ENCODE measurements at places on chromosomes 11 and 22.

GRCh38 chr22:26554956-26555355 lies 35.0 kb downstream of the TPST2 start:
- no peaks in the 10 kb centered on the region for H3K27me3 ChIP-seq
- DNase-seq: no peak
- H3K4me1 ChIP-seq: peaks cover 68% of the 10 kb centered on the region
- no peaks in the 10 kb centered on the region for H3K36me3 ChIP-seq

DNA sequence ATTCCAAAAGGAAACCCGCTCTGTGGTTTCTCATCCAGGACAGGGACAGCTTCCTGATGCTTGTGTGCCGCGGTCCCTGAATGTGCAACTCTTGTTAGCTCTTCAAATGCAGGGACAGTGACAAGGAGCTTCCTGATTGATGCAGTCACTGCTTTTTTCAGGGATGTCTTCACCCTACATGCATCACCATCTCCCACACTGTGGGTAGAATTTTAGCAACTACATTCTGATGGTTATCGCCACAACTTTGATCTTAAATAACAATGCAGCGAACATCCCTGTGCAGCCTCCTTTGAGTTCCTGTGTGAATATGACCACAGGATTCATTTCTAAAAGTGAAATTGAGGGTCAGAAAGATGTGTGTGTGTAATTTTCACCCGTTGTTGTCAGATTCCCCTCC lies 115.0 kb downstream of the GGTLC2 start:
- H3K36me3 ChIP-seq: no peaks in the 10 kb centered on the region
- no peak for DNase-seq
- no peak overlapping the region for H3K27ac ChIP-seq
- H3K4me3 ChIP-seq: no peak overlapping the region

DNA sequence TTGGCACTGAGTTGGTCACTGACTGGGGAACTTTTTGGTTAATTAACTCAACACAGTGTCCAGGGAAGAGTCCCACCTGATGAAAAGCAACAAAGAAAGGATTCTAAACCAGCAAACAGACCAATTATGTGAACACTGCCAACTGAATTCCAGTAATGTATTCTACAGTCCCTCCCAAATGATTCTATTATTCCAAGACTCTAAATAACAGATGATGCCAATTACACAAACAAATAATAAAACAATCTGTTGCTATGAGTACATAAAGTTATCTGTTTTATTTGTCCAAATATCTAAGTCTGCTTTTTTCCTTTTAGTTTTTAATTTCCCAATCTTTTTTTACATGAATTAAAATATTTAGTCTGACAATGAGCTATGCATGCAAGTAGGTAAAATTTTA lies 98.3 kb upstream of the TP53AIP1 start:
- H3K27me3 ChIP-seq: no peaks in the 10 kb centered on the region
- no peaks in the 10 kb centered on the region for H3K36me3 ChIP-seq
- no peaks in the 10 kb centered on the region for H3K4me1 ChIP-seq
- DNase-seq: no peak

DNA sequence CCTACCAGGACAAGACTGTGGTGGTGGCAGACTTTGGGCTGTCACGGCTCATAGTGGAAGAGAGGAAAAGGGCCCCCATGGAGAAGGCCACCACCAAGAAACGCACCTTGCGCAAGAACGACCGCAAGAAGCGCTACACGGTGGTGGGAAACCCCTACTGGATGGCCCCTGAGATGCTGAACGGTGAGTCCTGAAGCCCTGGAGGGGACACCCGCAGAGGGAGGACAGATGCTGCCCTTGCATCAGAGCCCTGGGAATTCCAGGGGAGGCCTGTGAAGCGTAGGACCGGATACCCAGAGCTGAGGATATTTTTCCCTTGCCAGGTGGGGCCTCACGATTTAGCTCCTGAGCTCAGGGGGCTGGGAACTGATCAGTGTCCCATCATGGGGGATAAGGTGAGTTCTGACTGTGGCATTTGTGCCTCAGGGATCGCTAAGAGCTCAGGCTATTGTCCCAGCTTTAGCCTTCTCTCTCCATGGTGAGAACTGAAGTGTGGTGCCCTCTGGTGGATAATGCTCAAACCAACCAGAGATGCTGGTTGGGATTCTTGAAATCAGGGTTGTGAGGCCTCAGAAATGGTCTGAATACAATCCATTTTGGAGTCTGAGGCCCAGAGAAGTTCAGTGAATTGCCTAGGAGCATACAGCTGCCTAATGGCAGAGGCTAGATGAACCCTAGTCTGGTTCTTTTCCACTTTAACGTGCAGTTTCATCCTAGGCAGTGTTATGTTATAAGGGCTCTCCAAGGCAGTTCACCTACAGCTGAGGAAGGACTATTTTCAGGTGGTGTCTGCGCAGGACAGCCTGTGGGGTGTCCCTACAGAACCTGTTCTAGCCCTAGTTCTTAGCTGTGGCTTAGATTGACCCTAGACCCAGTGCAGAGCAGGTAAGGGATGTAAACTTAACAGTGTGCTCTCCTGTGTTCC lies 19.5 kb downstream of the PIK3IP1 start:
- H3K4me1 ChIP-seq: no peaks in the 10 kb centered on the region
- no peak overlapping the region for H3K27ac ChIP-seq
- H3K36me3 ChIP-seq: peaks cover 25% of the 10 kb centered on the region
- H3K27me3 ChIP-seq: no peaks in the 10 kb centered on the region

DNA sequence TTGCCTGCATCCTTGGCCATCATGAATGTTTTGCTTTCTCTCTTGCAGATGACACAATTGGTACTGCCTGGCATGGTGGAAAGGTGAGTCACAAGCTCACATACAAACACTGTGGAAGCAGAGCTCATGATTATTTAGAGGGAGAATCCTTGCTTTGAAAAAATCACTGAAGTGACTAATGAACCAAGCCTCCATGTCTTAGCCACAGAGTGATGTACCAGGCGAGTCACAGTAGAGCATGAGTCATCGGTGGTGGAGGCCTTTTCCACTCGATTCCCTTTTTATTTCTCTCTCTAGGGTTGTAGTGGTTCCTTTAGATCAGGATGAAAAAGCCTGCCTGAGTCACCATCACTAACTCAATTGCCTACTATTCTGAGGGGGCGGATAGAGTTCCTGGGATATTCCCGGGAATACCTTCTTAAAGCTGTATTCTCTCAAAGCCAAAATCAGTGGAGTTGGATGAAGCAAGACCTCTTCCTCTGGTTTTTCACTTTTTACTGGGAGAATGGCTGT lies 49.6 kb upstream of the ALKBH3 start:
- peaks cover 43% of the 10 kb centered on the region for H3K4me1 ChIP-seq
- H3K27ac ChIP-seq: peak overlapping the region; percentile 65
- no peaks in the 10 kb centered on the region for H3K27me3 ChIP-seq
- no peaks in the 10 kb centered on the region for H3K36me3 ChIP-seq
- H3K4me3 ChIP-seq: no peak overlapping the region

- no peak within 1 kb of the TSS for H3K4me3 ChIP-seq
- H3K27me3 ChIP-seq: peaks cover 6% of the 10 kb centered on the region
- H3K27ac ChIP-seq: no peak within 1 kb of the TSS
Measured at GRCh38 chr11:92969634-92970347, at the start of gene MTNR1B. Gene MTNR1B (plus strand): TSS chr11:92969651. CDS start chr11:92969726, 75 bp downstream.

GRCh38 chr11:19433367-19433766 lies 192.6 kb upstream of the E2F8 start:
- H3K4me1 ChIP-seq: no peaks in the 10 kb centered on the region
- no peaks in the 10 kb centered on the region for H3K27me3 ChIP-seq
- no peak for DNase-seq

DNA sequence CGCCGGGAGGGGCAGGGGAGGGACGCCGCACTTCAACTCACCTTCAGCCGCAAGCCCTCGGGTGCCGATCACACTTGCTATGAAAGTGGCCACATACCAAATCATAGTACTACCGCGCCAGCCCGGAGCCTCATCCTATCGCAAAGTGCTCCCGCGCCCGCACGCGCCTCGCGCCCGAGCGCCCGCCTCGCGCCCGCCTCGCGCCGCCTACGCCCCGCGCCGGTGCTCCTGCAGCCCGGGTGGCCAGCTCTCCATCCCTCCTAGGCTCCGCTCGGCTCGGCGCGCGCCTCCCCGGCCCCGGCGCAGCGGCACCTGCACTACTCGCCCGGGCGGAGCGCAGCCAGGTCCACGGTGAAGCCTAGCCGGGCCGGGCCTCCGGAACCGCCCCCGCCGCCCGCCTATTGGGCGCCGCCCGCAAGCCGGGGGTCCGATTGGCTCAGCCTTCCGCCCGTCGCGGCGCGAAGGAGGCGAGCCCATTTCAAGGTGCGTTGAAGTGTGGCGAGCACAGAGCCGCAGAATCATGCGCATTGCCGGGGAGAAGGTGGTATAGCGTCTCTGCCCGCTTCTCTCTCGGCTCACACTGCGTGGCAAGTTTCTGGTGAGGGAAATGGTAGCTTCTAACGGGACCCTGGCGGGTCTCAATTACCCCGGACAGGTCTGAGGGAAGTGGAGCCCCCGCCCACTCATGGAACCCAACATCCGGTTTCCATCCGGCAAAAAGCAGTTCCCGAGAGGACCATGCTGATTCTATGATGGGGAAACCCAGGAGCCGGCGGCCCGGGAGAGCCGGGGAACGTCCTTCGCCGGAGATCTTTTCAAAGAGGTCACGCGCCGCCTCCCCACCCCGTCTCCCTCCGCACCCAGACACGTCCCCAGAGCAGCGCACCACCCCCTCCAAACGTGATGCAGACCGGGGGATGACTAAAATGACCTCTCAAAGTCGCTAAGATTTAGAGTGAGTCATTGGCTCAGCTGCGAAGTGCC lies at the start of gene IGSF9B:
IGSF9B (minus strand) TSS at position 319 of the 984 bp plus-strand sequence; CDS start at position 105, 214 bp downstream.
- no peaks in the 10 kb centered on the region for H3K36me3 ChIP-seq
- H3K4me1 ChIP-seq: peaks cover 19% of the 10 kb centered on the region
- no peak within 1 kb of the TSS for H3K27ac ChIP-seq
- peaks cover 21% of the 10 kb centered on the region for H3K27me3 ChIP-seq

DNA sequence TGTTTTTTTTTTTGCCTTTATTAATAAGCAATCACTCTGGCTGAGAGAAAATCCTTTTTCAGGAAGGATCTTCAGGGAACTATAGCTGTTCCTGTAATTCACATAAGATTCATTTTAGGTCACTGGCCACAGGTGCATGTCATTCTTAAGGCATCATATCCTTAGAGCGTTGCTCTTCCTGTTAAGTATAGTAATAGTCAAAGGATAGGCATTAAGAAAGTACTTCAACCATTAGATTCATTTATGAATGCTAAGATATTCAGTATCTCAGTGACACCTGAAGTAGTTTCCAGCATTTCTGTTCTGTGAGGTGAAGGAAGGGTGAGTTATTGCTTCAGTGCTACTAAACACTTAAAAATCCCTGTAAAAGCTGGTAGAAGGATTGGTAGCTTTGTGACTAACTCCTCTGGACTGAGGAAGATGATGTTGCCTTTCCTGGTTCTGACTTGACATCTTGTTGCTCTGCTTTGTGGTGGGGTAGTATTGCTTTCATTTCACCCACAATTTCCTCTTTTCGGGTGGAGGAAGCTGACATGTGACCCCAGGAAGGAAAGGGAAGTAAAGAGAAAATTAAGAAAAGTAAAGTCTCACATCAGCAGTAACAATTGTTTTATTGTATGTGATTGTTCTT lies 34.7 kb downstream of the RNF169 start:
- H3K4me3 ChIP-seq: no peak overlapping the region
- H3K4me1 ChIP-seq: peaks cover 37% of the 10 kb centered on the region
- no peaks in the 10 kb centered on the region for H3K36me3 ChIP-seq
- no peak for DNase-seq
- no peak overlapping the region for H3K27ac ChIP-seq

DNA sequence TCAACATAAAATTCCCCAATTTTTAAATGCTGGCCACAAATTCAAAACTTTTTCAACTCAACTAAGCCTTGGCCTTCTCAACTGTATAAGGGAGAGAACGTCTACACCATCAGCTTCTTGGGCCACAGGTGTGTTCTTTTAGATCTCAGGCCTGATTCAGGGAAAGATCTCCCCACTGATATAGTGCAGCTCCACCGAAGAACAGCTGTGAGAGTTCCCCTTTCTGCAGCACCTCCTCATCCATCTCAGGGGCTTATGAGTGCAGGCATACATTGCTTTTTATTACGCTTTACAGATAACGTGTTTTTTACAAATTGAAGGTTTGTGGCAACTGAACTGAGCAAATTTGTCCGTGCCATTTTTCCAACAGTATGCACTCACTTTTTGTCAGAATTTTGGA lies 8.0 kb upstream of the CD82 start:
- peaks cover 5% of the 10 kb centered on the region for H3K4me1 ChIP-seq
- no peaks in the 10 kb centered on the region for H3K27me3 ChIP-seq
- no peak overlapping the region for H3K27ac ChIP-seq

DNA sequence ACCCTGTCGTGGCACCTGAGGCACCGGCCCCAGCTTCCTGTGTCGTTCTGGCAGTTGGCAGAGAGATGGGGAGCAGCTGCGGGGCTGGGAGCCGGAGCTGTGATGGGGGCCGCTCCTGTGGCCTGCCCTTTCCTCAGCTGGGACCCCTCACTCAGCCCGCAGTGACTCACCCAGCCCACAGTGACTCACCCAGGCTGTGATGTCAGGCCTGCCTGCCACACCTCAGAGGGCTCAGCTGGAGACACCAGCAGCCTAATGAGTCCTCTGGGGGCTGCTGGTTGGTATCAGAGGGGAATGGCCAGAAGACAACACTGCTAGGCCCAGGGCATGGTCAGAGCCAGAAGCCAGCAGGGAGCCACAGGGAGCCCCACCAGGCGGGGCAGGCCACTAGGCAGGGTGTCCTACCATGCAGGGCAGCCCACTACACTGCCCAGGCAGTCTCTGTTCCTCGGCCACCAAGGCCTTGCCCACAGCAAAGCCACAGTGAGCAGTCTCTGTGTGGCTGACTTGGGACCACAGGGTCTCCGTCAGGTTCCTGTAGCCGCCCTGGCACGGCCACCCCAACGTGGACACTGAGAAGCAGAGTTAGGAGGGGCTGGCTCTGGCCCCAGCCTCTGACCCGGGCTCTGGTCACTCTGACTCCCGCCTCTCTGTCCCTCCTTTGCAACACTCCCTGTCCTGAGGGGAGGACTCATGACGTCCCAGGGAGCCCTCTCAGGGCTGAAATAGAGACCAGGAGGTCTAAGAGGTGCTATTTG lies 4.2 kb upstream of the FXYD2 start:
- H3K4me3 ChIP-seq: no peak overlapping the region

GRCh38 chr11:117704395-117705100 lies 92.5 kb downstream of the DSCAML1 start:
- peaks cover 8% of the 10 kb centered on the region for H3K27me3 ChIP-seq
- no peak overlapping the region for H3K27ac ChIP-seq
- no peak overlapping the region for H3K4me3 ChIP-seq
- no peak for DNase-seq

DNA sequence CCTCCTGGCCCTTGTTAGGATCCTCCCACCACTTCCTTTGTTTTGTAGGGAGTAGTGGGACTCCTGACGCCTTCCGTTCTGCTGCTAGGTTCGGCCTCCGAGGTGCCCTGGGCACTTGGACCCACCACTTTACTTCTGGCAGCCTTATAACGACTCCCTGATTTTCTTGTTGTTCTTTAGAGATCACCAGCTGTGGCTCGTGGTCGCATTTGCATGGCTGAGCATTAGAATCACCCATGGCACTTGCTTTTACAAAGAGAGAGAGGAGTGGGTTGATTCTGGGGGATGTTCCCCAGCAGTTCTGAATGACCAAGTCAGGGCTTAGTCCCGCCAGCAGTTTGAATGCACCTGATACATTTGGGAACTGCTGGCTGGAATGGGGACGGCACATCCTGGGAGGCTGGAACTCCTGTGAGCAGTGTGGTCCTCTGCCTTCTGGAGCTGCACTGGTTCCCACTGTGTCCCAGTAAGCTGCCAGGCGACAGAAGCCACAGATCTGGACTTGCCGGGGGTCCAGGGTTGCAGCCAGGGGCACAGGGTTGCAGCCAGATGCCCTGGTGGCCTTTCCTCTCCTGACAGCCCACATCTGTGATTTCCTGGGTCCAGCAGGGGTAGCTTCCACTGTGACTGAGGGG lies 4.1 kb downstream of the TUB start:
- no peak overlapping the region for H3K4me3 ChIP-seq
- no peak overlapping the region for H3K27ac ChIP-seq
- no peak for DNase-seq
- H3K4me1 ChIP-seq: no peaks in the 10 kb centered on the region
- no peaks in the 10 kb centered on the region for H3K36me3 ChIP-seq

GRCh38 chr22:19619144-19620009 lies 94.9 kb upstream of the SEPTIN5 start:
- no peak overlapping the region for H3K4me3 ChIP-seq
- peaks cover 3% of the 10 kb centered on the region for H3K27me3 ChIP-seq
- no peaks in the 10 kb centered on the region for H3K4me1 ChIP-seq
- no peak overlapping the region for H3K27ac ChIP-seq
